ENCODE measurements at places on chromosomes 6 and 20.
A peak's percentile ranks its signal among the peaks of the same experiment; 100 is the strongest.

DNA sequence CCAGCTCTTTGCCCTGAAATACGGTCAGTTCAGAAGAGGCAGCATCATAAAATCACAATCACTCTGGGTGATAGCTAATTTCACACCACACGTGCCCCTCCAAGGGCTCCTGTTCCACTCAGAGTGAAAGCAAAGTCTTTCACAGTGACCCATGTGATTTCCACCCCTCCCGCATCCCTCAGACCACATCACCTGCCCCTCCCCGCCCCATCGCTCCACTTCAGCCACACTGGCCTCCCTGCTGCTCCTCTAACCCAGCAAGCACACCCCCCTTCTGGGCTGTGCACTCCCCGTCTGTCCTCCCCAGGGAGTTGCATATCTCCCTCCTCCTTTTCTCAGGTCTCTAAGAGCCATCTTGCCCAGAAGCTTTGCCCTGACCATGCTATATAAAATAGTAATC lies 74.5 kb downstream of the PSMG4 start:
- DNase-seq: no peak

GRCh38 chr6:62285612-62286469 lies at the start of gene KHDRBS2:
TSS of gene KHDRBS2 (minus strand) at chr6:62286225.
- peak; percentile 67 for DNase-seq

- DNase-seq: no peak
Measured at GRCh38 chr6:26065952-26066380, 21.3 kb upstream of the HFE start.

DNA sequence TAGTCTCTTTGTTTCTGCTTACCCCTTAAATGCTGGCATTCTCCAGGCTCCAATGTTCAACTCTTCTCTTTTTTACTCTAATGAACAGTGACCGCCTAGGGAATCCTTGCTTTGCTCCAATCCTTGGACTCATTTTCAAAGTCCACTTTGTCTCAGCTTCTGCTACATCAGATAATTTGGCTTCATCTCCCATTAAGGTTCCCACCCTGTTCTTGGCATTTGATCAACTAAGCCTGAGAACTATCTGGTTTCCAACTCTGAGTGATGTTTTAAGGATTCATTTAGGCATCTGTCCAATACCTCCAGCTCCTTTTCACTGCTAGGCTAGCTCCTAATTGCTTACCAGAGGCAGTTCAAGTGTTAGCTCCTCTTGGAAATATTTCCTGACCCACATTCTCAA lies 64.9 kb downstream of the ME1 start:
- DNase-seq: no peak

- no peak for DNase-seq
Measured at GRCh38 chr6:133467982-133468380, 226.8 kb downstream of the EYA4 start.

DNA sequence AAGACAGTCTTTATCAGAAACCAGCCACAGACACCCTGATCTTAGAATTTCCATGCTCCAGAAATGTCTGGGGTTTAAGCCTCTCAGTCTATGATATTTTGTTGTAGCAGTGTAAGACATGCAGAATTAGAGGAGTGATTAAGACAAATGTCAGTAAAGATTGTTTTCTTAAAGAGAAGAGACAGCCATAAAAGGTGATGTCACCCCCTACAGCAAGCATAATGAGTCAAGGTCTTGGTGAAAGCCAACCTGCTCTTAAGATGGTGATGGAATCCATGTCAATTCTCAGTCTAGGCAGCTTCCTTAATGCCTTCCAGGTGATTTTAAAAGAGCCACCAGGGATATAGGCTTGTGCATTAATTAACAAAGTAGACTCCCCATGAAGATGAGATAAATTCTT lies 849.9 kb upstream of the EPHA7 start:
- no peak for DNase-seq

GRCh38 chr6:42190554-42191183 lies 4.1 kb downstream of the GUCA1B start:
- no peak for DNase-seq
